ENCODE measurements at places on chromosomes 2 and 18.

- no peak for DNase-seq
Observed at GRCh38 chr2:160091381-160091780, 29.0 kb upstream of the PLA2R1 start.

DNA sequence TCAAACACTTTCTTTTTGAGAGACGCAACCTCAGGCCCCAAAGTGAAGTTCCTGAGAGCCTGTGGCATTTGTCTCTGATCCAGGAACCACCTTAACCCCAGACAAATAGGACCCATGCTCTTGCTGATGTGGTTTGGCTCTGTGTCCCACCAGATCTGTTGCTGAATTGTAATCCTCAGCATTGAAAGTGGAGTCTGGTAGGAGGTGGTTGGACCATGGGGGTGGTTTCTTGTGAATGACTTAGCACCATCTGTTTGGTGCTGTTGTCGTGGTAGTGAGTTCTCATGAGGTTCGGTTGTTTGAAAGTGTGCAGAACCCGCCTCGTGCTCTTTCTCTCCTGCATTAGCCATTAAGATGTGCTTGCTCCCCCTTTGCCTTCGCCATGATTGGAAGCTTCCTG is 252.6 kb downstream of the FAM210A start:
- DNase-seq = no peak

DNA sequence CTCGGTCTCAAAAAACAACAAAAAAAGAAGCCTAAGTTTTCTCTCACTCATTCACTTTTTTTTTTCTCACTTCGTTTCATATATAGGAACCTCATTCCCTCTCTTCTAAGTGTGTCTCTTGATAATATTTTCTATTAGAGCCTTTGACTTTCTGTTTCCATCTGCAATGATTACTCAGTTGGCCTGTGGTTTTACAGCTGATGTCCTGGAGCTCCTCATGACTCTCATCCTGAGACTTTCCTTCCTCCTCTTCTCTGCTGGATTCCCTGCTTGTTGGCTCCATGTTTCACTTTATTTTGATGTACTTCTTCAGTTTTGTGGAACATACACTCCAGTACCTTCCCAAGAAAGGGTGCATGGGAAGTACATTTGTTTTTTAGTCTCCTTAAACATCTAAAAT is 154.2 kb upstream of the GATA6 start:
- no peak for DNase-seq

DNA sequence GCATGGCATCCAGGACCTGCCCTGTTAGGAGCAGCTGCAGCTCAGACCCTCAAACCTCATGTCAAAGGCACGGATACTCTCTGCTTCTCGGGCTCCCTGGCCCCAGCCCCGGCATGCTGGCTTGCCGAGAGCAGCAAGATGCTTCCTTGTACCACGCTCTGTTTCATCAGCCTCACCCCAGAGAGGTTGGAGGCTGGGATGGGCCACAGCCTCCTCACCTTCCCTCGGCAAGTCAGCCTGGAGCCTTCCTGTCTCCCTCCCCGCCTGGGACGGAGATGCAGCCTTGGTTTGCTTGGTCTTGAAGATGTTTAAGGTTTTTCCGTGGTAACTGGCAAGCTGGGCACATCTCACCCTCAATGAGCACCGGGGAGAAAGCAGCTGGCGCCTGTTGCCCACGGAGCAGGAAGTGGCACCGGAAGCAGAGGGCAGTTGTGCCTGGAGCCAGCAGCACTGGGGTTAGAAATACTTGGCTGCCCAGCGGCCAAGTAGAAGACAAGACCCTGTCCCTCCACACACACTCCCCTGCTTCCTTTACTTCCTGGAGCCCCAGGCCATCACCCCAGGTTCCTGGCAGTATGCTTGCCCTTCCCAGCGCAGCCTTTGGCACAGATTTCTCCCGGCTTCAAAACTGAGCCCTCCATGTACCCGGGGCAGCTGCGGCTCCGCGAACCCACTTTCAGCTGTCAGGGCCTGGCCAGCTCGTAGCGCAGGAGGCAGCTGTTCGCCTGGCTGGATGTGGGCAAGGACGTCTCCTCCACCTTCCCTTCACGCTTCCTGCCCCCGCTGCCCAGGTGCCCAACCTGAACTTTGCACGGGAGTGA is 17.4 kb downstream of the FBLN7 start:
- no peak for DNase-seq

DNA sequence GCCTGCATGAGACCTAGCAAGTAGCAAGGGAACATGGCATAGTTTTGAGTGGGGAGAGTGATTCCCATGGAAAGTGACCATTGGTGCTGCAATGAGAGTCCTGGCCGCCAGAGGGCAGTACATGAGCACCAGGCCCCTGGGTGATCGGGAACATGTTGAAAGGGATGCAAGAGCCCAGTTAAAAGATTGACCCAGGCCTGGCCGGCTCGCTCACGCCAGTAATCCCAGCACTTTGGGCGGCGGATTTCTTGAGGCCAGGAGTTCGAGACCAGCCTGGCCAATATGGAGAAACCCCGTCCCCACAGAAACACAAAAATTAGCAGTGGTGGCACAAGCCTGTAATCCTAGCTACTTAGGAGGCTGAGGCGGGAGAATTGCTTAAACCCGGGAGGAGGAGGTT is 22.2 kb downstream of the FAP start:
- peak; percentile 11 for DNase-seq

DNA sequence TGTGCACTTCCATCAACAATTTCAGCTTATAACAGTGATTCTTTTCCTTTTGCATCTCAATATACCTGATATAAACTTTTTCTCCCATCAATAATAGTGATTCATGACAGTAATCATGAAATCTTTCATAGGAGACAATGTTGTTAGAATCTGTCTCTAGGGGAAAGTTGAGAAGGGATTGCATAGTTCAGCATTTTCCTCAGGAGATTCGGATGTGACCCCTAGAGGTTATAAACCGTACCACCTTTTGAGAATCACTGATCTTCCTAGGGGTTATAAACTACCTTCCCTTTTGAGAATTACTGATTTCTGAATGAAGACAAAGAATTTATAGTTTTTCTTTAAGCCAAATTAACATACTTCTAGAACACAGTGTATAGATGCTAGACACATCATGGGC is 53.0 kb upstream of the GALNT3 start:
- DNase-seq = no peak

GRCh38 chr2:28488858-28489575 is 6.8 kb upstream of the PLB1 start:
- DNase-seq = no peak

- no peak for DNase-seq
Observed at GRCh38 chr18:6865251-6865650, 135.7 kb downstream of the ARHGAP28 start.

- DNase-seq = no peak
Observed at GRCh38 chr2:15647622-15648590, 56.2 kb downstream of the DDX1 start.

DNA sequence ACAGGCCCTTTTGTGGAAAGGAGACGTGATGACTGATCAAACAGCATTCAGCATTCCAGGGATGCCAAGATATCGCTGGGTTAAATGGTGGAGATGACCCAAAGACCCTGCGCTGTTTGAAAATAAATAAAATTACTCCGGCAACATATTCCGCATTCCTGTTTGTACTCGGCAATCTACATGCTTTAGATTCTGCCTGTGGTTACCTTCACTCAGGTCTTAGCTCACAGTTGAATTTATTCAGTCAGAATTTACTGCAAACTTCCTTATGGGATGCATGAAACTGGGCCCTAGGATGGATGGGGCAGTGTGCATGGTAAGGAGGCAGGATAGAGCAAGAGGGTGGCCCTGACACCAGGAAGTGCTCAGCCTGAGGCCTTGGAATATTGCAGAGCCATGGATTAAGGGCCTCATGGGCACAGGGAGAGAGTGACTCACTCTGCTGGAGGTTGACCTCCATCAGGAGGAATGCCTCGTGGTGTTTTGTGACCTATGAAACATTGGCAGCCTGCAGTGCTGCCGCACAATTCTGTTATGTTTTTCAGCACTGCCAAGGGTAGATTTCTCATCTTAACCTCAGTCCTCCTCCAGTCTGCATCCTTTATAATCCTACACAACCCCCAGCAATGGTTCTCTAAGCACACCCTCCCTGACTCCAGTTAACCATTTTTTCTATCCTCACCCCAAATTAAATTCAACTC is 321.4 kb downstream of the IRS1 start:
- DNase-seq = no peak

DNA sequence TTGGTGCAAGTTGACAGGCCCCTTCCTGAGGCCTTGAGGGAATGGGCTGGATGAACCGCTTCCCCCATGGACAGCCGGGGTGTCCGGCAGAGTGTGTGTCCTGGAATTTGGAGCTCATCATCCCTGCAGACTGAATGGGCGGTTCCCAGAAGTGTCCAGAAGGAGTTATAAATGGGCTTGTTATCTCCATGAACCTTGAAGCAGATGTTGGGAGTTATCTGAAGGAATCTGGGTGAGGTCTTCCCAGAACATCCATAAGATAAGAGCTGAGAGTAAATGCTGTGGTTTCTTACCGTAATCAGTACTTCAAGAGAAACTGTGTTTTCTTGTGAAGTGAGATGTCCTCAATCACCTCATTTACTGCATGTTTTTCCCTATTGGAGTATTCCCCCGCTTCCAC is 21.1 kb downstream of the PLB1 start:
- DNase-seq = no peak

DNA sequence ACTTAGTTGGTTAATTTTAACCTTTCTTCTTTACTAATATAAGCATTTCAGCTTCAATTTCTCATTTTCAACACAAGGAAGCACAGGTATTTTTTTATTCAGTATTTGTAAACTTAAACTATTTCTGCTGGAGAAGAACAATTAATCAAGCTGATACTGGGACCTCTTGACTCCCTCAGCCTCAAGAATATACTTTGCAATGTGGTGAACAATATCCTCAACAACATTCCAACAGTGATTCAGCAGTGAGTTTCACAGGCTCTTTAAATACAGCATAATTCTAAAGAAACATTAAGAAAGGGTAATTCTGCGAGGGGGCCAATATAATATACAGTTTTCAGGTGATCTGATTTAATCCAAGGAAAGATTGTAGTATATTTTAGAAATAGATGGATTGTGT is 10.0 kb downstream of the RAPGEF4 start:
- no peak for DNase-seq

DNA sequence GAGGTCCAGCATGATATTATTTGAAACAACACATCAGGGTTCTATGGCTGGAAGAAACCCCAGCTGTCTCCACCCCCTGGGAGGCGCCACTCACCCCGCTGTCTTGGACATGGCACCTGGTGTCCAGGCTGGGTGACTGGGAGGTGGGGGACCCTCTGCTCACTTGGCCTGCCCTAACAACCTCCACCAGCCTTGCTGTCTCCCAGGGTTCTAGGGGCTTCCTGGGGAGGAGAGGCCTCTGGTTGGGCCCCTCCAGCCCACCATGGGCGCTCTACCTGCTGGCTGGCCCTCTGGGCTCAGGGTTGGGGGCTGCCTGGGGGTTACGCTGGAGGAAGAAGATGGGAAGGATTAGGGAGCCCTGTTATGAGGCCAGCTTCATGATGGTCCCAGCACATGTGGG is 16.3 kb downstream of the PER2 start:
- no peak for DNase-seq

DNA sequence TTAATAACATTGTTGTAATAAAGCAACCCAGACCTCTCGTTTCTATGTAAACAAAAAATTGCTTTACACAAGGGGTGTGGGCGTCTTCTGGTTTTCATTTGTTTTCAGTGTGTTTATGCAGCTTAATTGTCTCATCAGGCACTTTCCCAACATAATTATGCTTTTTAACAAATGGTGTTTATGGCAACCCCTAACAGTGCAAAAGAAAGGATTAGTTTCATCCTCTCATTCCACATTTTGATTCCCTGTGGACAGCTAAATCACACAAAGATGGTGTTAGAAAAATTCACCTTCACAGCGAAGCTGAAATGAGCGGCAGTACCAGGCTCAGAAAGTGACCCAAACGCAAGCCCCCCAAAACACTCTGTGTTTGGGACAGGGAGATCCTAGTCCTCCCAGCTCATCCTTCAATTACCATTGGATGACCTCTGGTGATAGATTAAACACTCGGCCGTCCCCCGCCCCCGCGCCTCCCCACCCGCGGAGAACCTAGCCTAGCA is 724 bp downstream of the FTCDNL1 start:
- no peak for DNase-seq

- peak; percentile 4 for DNase-seq
Observed at GRCh38 chr18:10851824-10852319, 297.5 kb downstream of the PIEZO2 start.

DNA sequence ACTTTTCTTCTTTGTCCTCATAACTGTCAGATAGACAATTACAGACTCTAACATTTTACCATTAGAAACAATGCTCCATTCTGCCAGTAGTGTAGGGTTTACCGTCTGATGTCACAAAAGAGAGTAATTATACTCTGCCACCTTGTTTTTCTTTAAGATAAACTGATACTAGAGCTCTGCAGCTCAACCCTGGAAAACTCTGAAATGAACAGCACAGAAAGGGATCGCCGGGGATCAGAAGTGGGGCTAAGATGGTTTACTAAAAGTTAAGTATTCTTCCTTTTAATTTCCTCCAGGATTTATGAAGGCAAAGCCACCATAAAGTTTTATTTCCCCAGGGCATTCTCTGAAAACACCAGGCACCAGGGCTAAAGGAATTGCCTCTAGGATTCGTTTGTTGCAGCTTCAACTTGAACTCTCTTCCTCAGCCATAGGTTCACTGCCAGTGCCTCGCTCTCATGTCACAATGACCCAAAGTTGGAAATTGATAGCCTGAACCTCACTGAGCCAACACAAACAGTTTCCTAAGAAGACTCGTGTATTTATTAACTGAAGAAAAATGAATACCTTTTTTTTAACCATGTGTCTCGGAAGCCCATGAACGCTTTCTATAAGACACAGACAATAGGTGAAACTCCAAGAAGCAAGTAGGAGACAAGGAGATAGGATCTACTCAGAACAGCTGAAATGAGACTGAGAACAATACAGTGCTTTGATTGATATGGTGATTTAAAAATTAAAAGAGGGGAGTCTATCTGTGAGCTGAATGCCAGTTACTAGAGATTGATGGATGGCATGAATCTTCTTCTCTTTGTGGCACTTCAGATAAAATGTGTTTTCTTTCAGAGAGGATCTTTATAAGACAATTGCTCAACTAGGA is 121.5 kb upstream of the SPATS2L start:
- DNase-seq = no peak

DNA sequence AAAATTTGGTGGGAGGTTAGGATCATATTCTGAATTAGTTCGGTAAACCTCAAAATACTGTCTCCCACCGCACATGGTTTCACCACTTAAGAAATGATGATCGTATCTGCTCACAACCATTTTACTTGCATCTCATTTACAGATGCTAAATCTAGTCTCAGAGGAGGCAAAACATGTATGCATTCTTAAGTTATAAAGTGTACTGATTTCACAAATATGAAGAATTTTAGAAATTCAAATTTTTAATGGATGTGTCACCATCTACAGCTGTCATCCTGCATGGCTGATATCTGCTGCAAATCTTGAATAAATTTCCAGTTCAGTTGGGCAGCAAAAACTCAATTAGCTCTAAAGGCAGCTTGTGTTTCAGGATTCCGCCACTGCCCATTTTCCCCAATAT is 243.3 kb upstream of the KCNJ3 start:
- no peak for DNase-seq

- no peak for DNase-seq
Observed at GRCh38 chr2:96552315-96553175, 16.0 kb downstream of the ARID5A start.
